ENCODE measurements at places on chromosomes 16 and 17.

DNA sequence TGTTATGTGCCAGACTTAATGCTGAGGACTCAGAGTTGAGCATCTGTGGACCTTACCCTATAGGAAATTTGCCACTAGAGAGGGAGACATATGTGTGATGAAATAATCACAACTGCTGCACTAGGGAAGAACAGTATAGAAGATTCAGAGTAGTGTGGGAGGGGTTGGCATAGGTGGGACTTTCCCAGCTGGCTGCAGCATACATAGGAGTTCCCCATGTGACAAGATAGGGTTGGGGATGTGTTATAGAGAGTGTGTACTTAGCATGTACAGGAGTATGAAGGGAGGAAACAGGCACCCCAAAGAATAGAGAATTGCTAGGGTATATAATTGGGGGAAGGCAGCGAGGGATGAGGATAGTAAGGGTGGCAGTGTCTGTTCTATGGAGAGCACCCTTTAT, 2.9 kb downstream of the NUP93 start:
- no peak for DNase-seq

DNA sequence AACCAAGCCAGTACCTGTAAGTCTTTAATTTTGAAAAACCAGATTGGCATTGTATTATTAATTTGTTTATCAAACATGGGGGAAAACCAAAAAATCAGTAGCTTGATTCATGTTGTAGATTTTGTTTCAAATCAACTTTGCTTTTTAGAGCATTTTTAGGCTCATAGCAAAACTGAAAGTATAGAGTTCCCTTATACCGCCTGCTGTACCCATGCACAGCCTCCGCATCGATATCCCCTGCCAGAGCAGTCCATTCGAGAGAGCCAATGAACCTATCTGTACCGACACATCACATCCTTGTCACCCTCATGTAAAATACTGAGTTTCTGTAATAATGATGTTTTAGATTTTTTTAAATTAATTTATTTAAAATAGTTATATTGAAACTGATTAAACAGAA, 16.2 kb upstream of the MRC2 start:
- DNase-seq: no peak

- no peak for DNase-seq
These were observed 159.9 kb upstream of the EEF2KMT start for GRCh38 chr16:5257462-5257861.

DNA sequence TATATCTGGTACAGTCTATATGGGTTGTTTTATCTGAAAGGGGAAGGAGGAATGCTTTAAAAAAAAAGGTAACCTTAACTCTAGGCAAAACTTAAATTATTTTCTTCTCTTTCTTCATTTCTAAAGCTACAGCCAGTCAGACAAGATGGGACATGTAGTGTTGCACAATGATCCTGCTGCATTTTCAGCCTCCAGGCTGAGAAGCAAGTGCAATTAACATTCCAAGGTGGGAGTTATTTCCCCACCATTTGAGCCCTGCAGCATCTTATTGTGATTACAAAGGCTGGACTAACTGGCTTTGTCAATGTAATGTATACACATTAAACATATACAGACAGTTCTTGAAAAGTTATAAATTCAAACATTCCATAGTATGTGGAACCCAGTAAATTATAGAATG, 22.6 kb upstream of the NF1 start:
- DNase-seq: no peak

DNA sequence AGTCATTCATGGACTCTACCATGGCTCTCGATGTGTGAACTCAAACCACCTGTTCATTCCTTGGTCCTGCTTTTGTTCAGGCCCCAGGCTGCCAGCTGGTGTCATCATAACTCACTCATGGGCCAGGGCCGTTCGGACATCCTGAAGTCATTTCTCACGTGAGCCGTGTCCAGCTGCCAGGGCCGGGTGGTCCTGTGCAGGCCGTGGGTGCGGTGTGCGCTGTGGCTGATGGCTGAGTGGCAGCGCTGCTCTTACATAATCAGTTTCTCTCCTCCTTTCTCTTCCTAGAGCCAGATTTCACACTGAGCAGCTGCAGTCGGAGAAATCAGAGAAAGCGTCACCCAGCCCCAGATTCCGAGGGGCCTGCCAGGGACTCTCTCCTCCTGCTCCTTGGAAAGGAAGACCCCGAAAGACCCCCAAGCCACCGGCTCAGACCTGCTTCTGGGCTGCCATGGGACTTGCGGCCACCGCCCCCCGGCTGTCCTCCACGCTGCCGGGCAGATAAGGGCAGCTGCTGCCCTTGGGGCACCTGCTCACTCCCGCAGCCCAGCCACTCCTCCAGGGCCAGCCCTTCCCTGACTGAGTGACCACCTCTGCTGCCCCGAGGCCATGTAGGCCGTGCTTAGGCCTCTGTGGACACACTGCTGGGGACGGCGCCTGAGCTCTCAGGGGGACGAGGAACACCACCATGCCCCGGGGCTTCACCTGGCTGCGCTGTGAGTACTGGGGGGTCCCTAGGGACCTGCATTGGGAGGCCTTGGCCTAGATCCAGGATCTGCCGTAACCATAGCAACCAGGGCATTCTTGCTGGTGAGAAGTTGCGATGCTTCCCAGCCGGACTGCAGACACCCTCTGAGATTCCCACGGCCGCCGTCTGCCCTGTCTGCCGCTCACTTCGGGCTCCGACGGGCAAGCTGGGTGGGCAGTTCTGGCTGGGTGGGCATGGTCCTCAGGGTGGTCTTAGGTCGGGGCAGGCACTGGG, at the start of gene IL34:
Gene IL34, plus strand, starts transcription at position 300 of the 982 bp plus-strand sequence. Its CDS starts 389 bp downstream, at position 689.
- DNase-seq: no peak

GRCh38 chr17:29544066-29544465, 22.8 kb downstream of the ABHD15 start:
- no peak for DNase-seq

DNA sequence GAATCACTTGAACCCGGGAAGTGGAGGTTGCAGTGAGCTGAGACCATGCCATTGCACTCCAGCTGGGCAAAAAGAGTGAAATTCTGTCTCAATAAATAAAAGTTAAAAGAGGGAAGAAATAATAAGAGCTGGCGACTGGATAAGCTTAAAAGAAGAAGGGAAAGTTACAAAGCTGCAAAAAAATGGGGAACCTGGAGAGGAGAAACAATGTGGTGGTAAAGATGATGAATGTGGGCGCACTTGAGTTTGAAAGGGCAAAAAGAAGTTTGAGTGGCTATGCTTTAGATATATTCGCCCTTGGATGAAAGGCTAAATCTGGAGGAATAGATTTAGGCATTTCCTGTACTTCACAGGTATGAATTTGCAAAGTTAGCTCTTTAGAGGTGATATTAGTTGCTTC, 53.0 kb upstream of the YPEL2 start:
- no peak for DNase-seq

Measured in activated B cell treated with CpG ODN at 0.5 μM for 24 hours (primary cell).